Naive thymus-derived CD8-positive, alpha-beta T cell (primary cell): ENCODE measurements at places on chromosomes 3 and 15.

DNA sequence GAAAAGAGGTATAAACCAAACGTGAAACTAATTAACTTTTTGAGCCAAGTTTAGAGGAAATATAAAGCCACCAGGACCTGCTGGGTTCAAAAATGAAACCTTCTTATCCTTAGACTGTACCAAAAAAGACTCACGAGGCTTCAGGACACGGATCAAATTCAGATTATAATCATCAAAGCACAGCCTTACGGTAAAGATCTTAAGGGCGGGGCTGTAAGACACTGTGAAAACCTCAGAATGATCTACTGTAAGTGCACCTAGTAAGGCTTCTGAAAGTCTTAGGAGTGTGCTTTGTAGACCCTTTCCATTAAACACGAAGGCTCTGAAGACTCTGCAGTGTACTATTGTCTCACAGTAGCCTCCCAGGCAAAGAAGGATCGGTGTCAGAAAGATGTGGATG lies 26.8 kb downstream of the TARS3 start:
- DNase-seq = no peak

DNA sequence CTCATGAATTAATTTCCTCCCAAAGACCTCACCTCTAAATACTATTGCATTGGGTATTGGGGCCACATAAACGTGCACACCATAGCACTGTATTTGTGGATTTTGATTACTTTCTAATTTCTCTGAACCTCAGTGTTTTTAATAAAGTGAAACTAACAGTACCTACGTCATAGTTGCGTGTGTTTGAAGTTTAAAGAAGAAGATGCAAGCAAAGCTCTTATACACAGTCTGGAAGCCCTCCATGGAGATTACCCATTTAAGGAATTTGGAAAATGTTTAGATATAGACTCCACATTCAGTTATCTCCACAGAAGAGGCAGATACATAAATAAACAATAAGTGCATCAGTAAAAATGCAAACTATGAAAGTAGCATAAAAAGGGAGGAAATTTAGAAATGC lies 581.1 kb upstream of the GBE1 start:
- DNase-seq = no peak

GRCh38 chr3:181791056-181791955 lies 79.6 kb downstream of the SOX2 start:
- DNase-seq = no peak

GRCh38 chr3:127706785-127707351 lies 34.1 kb downstream of the ABTB1 start:
- no peak for DNase-seq

DNA sequence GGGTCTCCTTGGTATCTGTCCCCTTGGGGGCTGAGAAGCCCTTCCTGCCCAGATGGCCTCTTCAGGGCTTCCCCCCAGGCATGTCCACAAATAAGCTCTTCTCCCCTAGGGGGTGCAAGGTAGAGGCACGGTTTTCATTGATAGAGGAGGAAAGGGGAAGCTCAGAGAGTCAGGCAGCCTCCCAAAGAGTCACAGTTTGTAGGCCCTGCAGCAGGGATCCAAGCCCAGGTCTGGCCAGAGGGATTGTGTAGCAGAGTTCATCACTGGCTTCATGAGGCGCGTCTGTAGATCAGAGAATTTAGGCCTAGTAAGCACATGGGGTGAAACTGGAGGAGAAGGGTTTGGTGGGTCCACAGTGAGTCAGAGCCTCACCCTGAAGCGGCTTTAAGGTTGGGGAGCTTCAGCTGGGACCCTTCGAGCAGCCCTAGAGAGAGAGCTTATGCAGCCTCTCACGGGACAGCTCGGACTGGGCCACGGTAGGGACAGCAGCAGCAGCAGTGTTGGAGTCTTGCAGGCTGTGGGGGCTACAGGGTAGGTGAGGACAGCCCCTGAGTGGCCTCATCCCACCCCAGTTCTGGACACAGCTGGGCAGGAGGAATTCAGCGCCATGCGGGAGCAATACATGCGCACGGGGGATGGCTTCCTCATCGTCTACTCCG lies 37.5 kb upstream of the ESYT3 start:
- no peak for DNase-seq

GRCh38 chr3:16127249-16127648 lies 47.2 kb upstream of the GALNT15 start:
- no peak for DNase-seq
